ENCODE measurements at places on chromosomes 4 and X.
A peak's percentile ranks its signal among the peaks of the same experiment; 100 is the strongest.

GRCh38 chrX:52420824-52421443, 52.1 kb downstream of the XAGE2 start:
- no peak for DNase-seq

DNA sequence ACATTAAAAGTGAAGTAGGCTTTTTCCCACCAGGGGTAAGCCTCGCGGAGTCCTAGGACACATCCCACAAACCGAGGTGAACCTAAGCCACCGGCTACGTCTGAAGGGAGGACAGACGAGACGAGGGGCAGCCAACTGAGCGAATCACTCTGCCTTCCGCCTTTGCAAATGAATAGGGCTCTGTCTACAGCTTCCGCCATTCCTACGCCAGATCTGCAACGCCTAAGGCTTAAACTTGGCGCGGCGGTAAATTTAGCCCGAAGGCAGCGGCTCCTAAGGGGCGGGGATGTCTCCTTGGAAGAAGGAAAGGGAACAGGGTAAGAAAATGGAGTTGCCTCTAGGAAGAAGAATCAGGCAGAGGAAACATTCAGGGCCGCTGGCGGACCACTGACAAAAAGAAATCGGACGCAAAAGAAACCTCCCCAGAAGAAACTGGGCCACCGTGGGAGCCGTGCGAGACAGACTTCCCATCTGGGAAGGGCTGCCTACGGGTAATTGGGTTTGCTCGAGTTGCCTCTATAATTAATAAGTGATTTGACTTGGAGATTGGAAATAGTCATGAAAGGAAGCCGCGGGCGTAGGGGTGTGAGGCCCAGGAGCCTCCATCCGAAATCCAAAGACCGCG, 90.5 kb downstream of the BCOR start:
- no peak for DNase-seq

DNA sequence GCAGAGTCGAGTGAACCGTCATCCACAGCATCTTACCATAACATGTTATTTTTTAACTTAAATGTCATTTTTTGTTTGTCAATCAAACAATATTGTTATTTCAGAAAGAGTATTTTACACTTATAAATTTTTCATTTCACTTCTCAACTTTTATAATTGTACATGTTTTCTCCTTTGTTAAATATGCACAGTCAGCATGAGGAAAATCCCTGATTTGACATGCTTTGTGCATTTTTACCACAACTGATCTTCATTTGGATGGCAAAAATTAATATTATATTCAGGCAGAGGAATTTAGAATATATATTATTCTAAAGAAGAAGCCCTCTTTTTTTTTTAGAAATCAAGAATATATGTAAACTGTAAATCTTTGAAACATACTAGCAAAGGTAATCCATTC, 958.0 kb upstream of the PCDH7 start:
- no peak for DNase-seq

DNA sequence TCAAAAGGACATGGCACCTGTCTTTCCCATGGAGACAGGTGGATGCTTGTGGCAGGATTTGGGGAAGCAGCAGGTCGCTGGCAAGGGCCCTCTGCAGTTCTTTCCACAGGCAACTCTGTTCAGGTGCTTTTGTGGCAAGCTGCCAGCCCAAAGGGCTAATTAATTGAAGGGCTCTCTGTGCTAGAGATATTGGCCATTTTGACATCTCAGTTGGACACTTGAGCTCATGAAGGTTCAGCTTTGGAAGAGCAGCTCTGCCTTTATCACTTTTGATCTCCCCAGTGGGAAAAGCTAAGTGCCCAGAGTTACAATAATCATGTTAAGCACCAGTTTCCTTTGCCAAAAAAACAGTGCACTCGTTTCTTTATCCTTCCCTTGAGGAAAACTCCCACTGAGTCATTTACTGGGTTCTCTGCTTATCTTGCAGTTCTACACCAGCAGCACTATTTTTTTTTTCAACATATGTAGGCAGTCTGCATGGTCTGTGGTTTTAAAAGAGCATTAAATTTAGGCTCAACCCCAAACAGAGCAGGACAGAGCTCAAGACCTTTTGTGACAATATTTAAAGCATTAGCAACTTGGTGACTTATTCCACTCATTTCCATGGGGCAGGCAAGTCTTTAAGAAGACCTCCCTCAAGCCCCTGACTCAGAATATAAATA, 336.4 kb upstream of the RASGEF1B start:
- DNase-seq: no peak

DNA sequence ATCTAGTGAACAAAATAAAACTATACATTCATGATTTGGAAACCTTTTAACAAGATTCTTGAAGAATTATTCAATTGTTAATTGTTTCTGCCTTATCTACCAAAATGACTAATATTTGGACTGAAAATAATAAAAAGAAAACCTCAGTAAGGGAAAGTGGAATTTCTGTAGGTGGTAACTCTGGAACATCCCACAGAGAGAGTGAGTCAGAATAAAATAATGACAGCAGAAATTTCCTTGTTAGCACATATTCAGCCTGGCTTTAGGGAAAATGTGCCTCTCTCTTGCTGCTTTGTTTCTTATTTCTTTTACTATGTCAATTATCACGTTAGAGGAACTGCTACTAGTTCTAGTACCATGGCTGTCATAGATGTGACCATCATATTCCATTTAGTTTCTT, 421.5 kb upstream of the GNPDA2 start:
- DNase-seq: no peak

DNA sequence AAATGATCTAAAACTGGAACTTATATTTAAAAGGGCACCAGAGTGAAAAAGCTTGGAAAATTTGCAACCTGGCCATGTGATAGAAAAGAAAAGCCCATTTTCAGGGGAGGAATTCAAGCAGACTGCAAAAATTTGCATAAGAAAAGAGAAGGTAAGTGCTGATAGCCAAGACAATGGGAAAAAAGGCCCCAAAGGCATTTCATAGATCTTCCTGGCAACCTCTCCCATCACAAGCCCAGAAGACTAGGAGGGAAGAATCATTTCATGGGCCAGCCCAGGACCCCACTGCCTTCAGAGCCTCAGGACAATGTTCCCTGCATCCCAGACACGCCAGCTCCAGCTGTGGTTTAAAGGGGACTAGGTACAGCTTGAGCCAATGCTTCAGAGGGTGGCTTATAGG, 887.3 kb upstream of the DIAPH2 start:
- no peak for DNase-seq

- DNase-seq: peak; percentile 50
These were observed 734 bp downstream of the STOX2 start for GRCh38 chr4:183905593-183906488.

DNA sequence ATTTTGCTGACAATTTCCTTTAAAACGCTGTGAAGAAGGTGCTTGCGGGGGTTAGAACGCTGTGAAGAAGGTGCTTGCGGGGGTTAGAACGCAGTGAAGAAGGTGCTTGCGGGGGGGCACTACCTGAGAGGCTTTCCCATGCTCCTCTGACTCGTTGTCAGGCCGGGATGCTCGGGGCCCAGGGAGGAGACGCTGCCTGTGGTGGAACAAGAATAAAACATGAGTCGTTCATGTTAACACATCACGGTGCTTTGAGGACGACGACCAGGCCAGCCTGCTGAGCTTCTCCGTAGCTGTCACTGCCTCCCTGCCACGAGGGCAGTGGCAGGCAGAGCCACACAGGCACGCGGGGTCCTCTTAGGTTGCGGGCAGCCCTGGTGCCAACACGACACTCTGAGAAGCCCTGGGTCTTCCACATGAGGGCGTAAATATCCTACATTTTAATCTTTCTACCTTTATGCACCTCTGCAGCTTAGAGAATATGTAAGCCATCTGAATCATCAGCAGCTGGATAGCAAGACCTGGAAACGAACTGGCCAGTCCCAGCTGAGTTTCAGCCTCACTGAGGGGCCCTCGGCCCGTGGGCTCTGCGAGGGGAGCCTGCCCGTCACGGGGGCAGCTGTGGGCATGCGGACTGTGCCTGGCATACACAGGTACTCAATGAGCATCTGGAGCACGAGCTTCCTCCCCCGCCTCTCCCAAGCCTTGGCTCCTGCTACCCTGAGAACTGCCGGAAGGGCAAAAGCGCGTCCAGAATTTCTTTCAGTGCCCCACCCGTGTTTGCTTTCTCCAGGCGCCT, 47.0 kb downstream of the FGFRL1 start:
- no peak for DNase-seq

- DNase-seq: no peak
These were observed 245.1 kb upstream of the SLC7A11 start for GRCh38 chr4:138487230-138487629.

- DNase-seq: no peak
These were observed 172.9 kb downstream of the SOWAHB start for GRCh38 chr4:76725039-76725438.

GRCh38 chr4:123478859-123479345, 82.3 kb downstream of the SPRY1 start:
- DNase-seq: no peak

DNA sequence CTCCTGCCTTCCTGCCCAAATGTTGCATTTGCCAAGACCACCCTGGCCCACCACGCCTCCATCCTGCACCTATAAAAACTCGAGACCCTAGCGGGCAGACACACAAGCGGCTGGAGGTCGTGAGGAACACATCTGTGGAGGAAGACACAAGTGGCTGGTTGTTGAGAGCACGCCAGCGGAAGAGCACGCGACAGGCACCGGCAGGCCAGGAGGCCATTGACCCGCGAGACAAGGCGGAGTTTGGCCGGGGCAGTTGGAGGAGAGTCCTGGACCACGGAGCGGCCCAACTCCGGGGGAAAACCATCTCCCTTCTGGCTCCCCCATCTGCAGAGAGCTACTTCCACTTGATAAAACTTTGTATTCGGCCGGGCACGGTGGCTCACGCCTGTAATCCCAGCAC, 115.2 kb upstream of the AGA start:
- DNase-seq: no peak

- no peak for DNase-seq
These were observed 260.5 kb downstream of the RAPGEF2 start for GRCh38 chr4:159363361-159363760.

GRCh38 chr4:117893207-117893606, 141.1 kb upstream of the NDST3 start:
- no peak for DNase-seq

Measured in GM13977 (cell line).